Stimulated activated CD4-positive, alpha-beta T cell treated with anti-CD3 and anti-CD28 coated beads, Interleukin-15, amount 100 ng/mL, for 48 hours (primary cell): ENCODE measurements at places on chromosomes 2 and 18.

DNA sequence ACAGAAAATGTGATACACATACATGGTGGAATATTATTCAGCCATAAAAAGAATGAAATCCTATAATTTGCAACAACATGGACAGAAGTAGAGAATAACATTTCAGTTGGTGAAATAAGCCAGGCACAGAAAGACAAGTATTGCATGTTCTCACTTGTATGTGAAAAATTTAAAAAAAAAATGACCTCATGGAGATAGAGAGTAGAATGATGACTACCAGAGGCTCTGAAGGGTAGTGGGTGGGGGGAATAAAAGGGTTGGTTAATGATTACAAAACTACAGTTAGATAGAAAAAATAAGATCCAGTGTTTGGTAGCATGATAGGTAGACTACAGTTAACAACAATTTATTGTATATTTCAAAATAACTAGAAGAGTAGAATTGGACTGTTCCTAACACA lies 24.5 kb downstream of the PRKD3 start:
- DNase-seq, result no peak

- DNase-seq, result no peak
Measured at GRCh38 chr2:215619022-215619958, 183.4 kb upstream of the FN1 start.

DNA sequence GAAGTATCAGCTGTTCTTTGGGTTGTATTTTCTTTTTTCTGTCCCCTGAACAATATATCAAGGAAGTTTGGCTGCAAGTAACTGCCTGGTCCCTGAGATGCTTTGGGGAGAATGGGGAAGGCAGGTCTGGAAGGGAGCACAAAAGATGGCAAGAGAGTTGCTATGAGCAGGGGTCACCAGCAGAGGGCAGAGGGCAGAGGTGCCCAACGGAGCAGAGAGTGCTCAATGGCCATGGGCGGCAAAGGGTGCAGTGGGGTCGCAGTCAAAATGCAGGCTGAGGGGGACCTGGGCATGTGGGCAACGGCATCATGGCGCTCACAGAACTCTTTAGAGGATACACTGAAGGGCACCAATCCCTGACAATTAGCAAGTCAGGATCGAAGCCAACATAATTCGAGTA lies 107.7 kb upstream of the ATP8B1 start:
- DNase-seq, result no peak

GRCh38 chr2:237863102-237863511 lies 3.7 kb downstream of the RAMP1 start:
- DNase-seq, result no peak

DNA sequence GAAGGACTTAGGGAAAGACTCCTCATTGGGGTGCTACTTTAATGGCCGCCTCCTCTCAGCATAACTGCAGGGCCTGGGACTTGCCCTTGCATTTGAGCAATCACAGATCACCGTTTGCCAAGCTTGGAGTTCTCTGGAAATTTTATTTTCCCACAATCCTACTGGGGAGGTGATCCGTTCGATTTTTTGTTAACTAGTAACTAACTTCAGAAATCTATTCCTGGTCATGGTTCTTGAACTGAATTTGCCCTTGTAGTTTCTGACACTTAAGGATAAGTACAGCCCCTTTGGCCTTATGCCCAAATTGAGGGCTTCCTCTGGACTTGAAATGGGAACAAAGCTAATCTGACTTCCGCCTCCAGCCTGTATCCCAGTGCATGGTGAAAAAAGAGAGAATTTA lies 60.5 kb upstream of the ST3GAL5 start:
- no peak for DNase-seq
